ENCODE measurements at places on chromosomes 2 and 18.

DNA sequence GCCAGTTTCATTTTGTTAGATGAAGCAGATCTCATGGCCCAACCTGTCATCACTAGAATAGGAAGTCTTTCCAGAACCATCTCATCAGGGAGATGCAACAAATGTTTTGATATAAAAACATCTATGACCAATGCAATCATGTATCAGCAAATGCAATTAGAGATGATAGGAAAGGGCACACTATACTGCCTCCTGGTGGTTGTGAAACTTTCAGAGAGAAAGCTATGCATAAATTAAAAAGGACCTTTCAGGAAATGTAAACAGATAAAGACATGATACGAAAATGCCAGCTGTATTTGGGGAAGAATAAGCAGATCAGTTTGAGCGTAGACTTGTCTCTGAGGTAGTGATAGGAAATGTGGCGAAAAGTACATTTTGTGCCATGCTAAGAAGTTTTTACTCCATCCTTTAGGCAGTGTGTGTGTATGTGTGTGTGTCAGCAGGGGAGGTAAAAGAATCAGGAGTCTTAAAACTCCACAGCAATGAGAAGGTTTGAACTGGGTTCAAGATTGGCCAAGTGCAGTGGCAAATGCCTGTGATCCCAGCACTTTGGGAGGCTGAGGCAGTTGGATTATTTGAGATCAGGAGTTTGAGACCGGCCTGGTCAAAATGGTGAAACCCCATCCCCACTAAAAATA is 479.3 kb downstream of the CPS1 start:
- no peak for DNase-seq

GRCh38 chr18:57754577-57755338 is 48.4 kb downstream of the ATP8B1 start:
- no peak for DNase-seq

- no peak for DNase-seq
Observed at GRCh38 chr2:204042401-204042800, 105.8 kb downstream of the ICOS start.

GRCh38 chr2:149894760-149895159 is 307.2 kb upstream of the MMADHC start:
- DNase-seq = no peak

DNA sequence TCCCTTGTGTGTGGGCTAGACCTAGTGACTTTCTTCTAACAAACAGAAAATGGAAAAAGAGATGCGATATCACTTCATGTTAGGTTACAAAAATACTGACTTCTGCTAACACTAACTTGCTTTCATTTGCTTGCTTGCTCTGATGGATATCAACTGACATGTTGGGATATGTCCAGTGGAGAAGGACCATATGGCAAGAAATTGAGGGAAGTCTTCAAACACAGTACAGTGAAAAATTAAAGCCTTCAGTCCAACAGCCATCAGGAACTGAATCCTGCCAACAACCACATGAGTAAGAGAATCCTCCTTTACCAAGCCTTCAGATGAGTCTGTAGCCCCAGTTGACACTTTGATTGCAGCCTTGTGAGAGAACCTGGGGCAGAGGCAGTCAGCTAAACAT is 143.9 kb downstream of the MAIP1 start:
- DNase-seq = no peak
